CD4-positive, alpha-beta T cell treated with Interleukin-2 at 100 ng/mL for 4 hours (primary cell): ENCODE measurements at places on chromosomes 12 and 14.

GRCh38 chr14:96184737-96185136 lies 19.9 kb upstream of the BDKRB2 start:
- no peak for DNase-seq

DNA sequence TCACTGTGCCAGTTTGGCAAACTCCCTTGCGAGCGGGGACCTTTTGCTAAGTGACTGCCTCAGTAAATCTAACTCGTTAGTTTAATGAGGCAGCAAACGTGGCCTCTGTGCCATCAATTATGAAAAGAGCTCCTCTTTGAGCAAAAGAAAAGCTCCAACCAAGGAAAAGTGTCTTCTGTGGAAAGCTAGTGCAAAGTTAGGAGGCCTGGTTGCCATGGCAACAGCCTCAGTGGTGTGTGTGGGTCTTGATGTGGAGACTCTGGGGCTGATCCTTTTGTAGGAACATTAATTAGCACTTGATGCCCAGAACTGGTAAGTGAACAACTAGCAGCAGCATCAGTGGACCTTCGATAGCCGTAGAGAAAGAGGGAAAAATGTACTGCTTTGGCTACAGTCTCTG lies 145.7 kb downstream of the CHST11 start:
- no peak for DNase-seq

DNA sequence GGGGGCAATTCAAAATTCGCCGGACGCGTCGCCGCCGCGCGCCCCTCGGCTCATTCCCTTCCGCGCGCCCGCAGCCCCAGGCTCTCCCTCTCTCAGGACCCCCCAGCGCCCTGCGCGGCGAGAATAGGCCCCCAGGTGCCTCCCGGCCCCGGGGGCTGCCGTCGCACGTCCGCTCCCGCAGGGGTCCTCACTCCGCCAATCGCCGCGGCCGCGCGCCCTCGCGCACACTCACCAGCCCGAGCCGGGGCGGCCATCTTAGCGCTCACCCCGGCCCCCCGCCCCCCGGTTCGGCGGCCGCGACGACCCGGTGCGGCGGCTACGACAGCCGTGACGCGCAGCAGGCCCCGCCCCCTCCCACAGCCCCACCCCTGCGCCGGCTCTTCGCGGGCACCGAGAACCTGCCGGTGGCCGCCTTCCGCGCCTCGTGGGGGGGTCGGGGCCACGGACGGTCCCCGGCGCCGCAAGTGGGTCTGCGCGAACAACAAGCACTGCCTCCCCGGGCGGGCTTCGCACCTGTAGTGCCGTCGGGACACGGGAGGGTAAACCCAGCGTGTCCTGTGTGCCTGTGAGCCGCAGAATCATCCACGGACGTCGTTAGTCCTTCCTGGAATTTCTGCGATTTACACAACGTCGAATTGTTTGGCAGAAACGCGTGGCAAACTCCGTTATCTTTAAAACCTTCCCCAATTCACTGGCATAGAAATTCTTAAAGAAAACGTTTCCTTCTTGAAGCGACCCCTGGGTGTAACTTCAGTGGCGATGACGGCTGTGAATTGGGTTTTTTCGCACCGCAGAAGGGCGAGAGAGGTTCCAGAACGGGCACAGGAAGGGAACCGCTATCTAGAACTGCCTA lies 2.5 kb downstream of the USP44 start:
- peak; percentile 53 for DNase-seq

DNA sequence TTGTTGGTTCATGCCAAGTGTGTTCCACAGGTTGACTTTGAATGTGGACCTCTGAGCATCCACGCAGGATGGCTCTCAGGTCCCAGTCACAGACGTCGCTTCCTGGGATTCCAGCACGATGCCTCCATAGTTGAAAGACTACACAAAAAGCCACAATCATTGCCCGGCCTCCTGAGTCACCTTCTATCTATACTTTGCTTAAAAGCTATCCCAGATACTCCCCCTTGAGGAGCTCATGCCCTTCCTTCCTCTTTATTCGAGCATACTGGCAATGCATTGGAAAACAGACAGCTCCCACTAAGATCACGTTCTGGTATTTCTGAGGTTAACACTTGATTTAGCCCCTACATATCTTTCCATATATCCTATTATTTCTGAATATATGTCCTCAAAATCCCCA lies 40.1 kb downstream of the ZNF664 start:
- DNase-seq, result no peak

DNA sequence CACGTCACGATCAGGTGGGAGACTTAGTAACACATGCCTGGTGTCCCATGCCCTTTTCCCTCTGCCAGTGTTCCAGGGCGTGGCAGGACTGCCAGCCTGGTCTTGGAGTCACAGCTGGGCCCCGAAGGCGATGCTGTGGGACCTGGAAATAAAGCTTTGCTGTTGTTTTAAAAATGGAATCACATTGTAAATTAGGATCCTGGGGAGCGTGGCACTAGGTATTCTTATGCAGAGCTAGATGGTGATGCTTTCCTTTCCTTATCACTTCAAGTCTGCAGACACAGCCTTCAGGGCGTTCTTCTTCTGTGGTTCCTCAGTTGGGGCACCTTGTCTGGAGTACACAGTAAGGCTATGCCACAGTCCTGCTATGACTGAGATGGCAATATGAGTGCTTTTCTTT lies 64.6 kb downstream of the BICD1 start:
- no peak for DNase-seq

DNA sequence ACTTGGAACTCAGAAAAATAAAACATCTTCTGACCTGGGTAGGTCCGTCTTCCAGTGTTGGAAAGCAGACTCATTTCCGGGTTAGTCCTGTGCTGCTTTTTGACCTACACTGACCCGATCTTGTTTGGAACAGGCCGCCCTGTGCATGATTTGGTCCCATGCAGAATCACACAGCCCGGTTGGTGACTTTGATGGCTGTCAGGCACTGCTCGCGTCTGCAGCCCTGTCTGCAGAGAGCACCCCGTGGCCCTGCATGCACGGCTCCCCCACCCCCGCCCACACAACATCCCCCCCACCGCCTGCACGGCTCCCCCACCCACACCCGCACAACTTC lies 31.6 kb downstream of the PACS2 start:
- no peak for DNase-seq

DNA sequence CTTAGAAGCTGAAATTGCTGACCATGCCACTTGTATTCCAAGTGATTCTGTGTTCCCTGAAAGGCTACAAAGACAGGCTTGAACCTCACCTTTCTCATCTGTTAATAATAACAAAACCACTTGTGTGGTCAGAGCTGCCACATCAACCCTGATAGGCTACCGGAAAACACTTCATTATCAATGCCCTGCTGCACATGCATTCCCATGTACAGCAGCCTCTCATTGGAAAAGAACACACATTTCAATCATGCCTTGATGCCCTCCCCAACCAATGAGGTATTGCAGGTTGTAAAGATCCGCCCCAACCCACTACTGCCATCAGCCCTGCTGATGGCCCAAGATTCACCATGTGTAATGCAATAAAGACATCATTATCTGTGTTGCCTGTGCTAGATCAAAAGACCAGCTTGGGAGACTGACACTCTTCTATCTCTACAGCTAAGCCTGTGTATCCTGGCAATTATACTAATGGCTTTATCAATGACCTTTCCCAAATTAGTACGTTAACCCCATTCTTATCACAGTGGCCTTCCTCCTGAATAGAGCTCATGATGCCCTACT lies 2.8 kb downstream of the GPR19 start:
- no peak for DNase-seq

DNA sequence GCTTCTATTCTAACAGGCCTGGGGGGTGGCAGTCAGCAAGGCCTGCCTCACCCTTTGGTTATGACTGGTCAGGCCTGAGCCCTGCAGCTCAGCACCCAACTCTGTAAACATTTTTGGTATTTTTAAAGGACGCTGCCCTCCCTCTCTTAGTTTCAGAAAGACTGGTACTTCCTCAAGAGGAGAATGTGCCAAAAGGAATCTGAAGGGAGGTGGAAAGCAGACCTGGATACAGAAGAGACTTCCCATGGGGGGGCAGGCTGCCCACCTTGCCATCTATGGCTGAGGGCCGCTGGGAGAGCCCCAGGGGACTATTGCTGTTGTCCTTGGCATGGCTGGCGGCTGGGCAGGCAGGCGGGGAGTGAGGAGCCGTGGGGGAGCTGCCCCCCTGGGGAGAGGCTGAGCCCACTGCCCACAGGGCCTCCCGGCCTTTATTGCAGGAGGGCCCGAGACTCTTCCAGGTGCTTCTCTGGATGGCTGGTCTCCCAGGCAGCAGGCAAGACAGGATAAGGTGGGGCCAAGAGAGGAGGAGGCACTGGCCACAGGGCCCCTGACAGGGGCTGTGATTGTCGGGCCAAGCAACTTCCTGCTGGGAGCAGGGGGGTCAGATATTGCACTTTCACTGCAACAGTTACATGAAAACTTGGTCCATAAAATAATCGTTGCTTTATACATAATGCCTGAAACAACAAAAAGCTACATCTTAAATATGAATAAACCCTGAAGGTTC lies 3.5 kb downstream of the ARL6IP4 start:
- no peak for DNase-seq

DNA sequence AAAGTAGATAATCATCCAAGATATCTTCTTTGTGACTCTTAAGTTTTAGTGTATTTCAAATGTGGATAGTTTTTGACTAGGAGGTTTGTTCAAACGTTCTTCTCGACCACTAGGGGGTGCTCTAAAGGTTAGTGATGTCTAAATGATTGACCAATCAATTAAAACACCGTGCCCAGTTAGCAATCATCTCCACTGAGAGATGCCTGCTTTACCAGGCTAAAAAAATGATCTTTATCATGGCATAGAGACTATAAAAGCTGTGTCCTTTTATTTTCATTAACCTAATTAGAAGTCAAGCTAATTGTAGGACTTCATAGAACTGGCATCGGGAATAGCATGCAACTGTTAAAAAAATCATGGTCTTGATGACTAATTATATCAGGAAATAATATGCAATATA lies 153.9 kb downstream of the PRKCH start:
- DNase-seq, result peak; percentile 63

- no peak for DNase-seq
These were observed 52.3 kb downstream of the MBIP start for GRCh38 chr14:36268121-36268520.
